Upper lobe of right lung (tissue), 1 donor: ENCODE measurements at places on chromosomes 4 and X. TPM values are rescaled to one million over a fixed set of nuclear protein-coding genes. Genes with fewer than 3 reads are reported as not detected.

- H3K4me3 ChIP-seq = no peak overlapping the region
- H3K4me1 ChIP-seq = no peaks in the 10 kb centered on the region
- H3K27me3 ChIP-seq = no peaks in the 10 kb centered on the region
Observed at GRCh38 chr4:67634741-67635140, 66.2 kb downstream of the UBA6 start.

- DNase-seq = no peak
- no peak overlapping the region for H3K27ac ChIP-seq
- H3K27me3 ChIP-seq = no peaks in the 10 kb centered on the region
- H3K4me1 ChIP-seq = no peaks in the 10 kb centered on the region
Observed at GRCh38 chr4:40763228-40763716, 13.5 kb downstream of the NSUN7 start.

ING2 gene
- total RNA-seq = 8.7 TPM

GRCh38 chr4:142150483-142150882 is 514.1 kb downstream of the IL15 start:
- no peak overlapping the region for H3K4me3 ChIP-seq
- H3K27me3 ChIP-seq = no peaks in the 10 kb centered on the region
- H3K27ac ChIP-seq = no peak overlapping the region
- no peak for DNase-seq

GRCh38 chrX:119071381-119071780 is 1.4 kb upstream of the CT47C1 start:
- no peak overlapping the region for H3K27ac ChIP-seq
- no peaks in the 10 kb centered on the region for H3K27me3 ChIP-seq
- H3K4me1 ChIP-seq = no peaks in the 10 kb centered on the region

SCD5 gene
- 20.6 TPM for total RNA-seq

GRCh38 chr4:10565166-10565780 is 108.0 kb upstream of the ZNF518B start:
- H3K27me3 ChIP-seq = no peaks in the 10 kb centered on the region
- H3K4me1 ChIP-seq = no peaks in the 10 kb centered on the region
- no peak overlapping the region for H3K27ac ChIP-seq
- DNase-seq = no peak
- H3K4me3 ChIP-seq = no peak overlapping the region

DNA sequence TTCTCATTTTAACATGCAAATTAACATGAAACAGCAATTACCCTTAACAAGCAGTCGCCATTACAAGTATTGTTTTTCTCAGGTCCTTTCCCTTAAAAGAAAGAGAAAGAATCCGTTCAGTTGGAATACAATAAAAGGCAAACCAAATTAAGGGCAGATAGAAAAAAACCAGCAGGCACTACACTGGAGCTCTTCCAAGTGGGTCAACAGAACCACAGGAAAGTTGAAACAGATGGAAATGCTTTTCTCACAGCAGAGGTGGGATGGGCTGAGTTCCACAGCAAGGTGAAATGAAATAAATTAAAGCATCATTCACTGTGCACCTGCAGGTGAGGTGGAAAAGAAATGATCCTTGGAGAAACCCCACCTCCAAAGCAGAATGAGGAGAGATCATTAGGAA is 102.6 kb downstream of the APBB2 start:
- no peaks in the 10 kb centered on the region for H3K4me1 ChIP-seq
- H3K4me3 ChIP-seq = no peak overlapping the region
- H3K27ac ChIP-seq = no peak overlapping the region
- no peak for DNase-seq

- H3K36me3 ChIP-seq = no peaks in the 10 kb centered on the region
- H3K4me1 ChIP-seq = peaks cover 3% of the 10 kb centered on the region
- peak; percentile 65 for DNase-seq
- peak overlapping the region; percentile 87 for H3K27ac ChIP-seq
- no peaks in the 10 kb centered on the region for H3K27me3 ChIP-seq
Observed at GRCh38 chrX:129678614-129679195, 23.9 kb upstream of the APLN start.
